ENCODE measurements at places on chromosomes 11 and 22.
A peak's percentile ranks its signal among the peaks of the same experiment; 100 is the strongest.

DNA sequence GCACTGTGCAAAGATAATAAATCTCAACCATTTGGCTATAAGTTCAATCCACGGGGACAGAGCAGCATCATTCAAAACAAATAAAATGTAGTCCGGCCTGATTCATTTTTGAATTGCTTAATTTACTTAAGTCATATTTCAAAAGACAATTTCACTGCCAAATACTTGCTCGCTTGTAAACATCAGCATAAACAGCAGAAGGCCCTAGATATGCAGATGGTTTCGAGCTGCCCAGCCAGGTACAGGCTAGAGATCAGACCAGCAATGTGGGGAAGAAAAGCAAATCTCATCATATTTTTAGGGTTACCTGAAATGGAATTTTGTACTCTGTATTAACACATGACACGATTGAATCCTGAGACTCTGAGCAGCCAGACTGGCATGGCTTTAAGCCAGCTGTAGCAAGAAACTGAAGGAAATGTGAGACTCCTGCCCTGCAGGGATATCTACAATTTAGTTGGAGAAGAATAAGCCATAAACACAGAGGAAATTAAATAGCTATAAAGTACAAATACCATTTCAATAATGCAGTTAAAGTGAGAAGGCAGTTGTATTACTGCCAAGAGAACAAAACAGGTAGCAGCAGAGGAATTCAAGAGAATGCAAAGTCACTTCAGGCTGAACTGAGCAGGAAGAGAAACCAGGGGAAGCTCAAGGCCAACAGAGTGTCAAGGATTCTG lies 440.3 kb downstream of the ETS1 start:
- no peak for DNase-seq

DNA sequence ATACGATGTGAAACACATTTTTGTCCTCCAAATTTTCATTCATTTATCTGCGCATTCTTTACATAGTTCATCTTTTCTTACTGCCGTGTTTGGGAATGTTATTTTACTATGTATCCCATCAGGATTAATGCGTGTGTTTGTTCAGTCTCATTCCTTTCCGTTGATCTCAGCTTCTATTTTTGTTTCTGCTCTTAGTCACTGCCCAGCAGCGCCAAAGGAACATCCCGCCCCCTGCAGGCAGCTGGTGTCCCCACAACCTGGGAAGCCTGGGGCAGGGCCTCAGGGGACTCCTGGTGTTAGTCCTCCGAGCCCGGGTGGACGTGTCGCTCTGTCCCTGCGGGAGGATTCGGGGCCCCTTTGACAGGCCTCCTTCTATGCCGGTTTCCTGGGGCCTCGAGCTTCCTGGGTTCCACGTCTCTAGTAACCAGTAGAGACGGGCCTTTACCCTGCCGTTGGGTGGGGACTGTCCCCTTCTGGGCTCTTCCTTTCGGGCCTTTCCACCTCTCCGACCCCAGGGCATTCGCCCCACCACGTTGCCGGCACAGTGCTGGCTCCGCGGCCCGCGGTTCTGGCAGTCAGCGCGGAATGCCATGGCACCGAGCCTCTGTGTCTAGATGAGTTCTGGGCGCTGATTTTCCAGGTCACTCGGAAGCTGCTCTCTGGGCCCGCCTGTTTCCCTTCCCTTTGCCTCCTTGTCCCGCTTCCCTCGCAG lies 39.8 kb downstream of the WEE1 start:
- peak; percentile 99 for DNase-seq

DNA sequence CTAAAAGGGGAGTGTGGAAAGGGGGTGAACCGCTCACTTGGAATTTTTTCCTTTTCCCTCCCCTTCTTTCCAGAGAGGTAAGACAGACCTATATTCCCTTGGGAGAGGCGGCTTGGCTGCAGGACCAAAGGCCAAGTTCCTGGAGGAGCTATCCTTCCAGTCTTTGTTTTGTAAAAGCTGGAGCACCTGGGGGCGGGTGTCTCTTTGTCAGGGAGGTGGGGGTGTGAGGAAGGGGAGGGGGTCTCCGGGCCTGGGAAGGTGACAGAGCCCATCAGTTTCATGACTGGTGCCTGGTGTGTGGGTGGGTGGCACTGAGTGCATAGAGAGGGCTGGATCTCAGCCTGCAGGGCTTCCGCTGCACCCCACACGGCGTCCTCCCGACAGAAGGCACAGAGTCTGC lies 18.5 kb downstream of the PTPN5 start:
- no peak for DNase-seq

- peak; percentile 74 for DNase-seq
Measured at GRCh38 chr11:96219981-96220623, 122.9 kb downstream of the MAML2 start.

DNA sequence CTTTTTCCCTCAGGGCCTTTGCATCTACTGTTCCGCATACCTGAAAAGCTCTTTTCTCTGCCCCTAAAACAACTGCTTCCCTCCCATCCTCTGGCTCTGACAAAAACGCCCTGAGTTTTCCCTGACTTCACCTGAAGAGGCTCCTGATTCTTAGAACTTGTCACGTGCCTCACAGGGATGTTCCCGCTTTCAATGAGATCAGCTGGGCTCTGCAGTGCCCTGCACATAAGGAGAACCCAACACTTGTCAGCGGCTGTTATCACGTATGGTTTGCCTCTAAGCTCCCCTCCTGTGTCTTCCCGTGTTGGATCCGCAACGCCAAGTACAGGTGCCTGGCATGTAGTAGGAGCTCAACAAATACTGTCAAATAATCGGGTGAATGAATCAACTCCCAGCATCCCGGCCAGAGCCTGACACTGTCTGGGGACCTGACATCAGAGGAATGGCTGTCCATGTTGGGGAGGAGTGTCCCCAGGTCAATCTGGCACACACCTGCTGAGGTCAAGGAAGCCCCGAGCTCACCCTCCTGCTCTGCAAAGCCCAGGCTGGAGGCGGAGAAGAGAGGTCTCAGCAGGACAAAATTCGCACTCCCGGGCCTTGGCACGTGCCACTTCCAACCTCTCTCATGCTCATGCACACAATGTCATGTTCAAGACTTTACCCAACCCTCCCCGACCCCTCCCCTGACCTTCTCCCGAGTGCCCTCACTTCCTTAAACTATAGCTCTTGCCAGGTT lies 4.2 kb upstream of the GRK2 start:
- DNase-seq: no peak

DNA sequence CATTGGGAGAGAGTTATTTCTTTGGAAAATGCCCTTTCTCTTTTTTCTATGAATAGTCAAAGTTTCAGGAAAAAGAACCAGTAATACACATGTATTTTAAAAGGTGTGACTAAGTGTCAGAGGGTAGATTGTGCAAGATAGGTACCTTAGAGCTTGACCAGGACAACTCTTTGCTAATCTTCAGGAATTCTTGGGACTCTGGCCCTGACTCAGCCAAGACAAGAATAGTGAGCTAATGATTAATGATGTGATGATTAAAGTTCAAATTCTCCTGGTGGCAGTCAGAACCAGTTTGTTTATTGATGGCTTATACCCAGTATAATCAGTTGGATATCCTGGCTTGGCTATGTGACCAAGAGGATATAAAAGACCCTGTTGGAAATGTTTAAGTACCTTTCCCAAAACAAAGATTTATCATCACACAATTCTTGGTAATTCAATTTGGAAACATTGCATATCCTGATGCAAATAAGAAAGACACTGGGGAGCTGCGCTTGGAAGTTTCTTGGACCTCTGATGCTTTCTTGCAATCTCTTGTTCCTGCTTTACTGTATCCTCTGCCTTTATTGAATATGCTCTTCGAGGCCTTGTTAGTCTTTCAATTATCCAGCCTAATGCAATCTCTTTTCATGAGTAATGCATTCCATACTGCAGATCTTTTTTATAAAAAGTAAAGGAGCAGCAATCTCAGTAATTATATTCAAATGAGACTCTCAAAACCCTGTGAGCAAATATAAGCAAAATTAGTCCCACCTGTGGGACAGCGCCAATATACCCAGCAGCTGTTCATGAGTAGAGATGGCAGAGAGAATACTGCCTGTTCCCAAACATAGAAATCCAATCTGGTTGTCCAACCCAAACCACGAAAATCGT lies 48.0 kb upstream of the CEP126 start:
- DNase-seq: peak; percentile 89

- DNase-seq: peak; percentile 96
Measured at GRCh38 chr22:29267858-29268510, at the start of the genes EWSR1 and RHBDD3. EWSR1 (plus strand) TSS chr22:29268268; CDS start chr22:29268337, 69 bp downstream. RHBDD3 (minus strand) TSS chr22:29267981; CDS start chr22:29265626, 2,355 bp downstream.

DNA sequence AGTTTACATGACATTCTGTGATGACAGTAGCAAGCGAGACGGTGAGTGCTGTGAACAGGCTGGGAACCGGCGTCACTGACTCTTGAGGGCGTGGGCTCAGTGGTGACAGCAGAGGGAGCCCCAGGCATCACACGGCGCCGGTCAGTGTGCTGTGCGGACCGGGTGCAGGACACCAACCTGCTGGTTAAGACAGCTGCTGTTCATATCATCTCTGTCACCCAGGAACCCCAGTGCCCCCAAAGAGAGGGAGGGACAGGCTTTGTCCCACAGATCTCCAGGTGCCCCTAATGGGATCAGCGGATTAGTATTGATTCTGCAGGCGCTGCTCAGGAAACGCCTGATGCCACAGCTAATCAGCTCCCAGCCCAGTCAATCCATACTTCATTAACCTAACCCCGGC lies 18.4 kb downstream of the B3GAT1 start:
- no peak for DNase-seq
